ENCODE measurements at places on chromosomes 5 and 9.

- peak; percentile 22 for DNase-seq
Measured at GRCh38 chr5:175873088-175873454, 1.7 kb downstream of the CPLX2 start.

DNA sequence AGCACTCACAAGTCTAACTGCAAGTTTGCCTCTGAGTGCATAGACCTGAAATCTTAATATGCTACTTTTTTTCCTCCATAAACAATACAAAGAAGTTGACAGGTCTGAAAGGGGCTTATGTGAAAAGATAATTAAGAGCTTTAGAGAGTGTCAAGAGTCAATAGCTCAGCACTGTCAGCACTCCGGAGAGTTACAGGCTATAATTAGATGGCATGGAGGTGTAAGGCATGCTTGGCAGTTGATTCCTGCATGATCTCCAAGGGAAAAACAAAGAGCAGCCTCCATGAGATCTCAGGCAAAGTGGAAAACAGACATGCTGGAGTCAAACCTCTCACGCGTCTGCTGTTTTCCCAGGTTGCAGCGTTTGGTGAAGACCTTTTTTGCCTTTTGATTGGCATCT is 468.7 kb downstream of the TLE4 start:
- no peak for DNase-seq

DNA sequence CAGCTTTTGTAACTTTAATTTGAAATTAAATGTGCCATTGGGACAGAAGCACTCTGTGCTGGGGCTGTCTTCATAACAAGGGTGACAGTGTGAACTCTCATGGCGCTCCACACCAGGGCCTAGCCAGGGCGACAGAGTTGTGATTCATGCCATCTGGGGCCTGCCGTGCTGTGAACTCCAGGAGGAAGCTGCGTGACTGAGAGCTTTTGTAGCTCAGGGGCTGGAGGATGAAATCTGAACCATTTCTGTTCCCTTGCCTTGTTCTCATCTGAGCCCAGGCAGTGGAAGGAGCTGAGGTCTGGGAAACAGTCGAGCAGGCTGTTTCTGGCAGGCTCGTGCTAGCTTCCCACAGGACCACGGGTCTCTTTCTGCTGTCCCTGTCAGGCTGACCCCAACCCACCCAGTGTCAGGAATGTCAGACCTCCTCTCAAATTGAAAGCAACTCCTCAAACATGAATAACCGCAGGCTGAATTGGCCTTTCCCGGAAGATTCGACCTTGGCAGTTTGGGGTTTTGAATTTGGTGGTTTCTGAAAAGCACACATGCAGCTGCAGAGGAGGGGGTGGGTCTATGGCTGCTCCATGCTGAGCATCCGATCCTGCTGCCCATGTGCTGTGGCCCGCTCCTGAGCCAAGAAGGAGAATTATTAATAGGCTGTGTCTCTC is 69.2 kb upstream of the RPS23 start:
- no peak for DNase-seq

GRCh38 chr5:67272453-67273130 is 76.0 kb upstream of the CD180 start:
- DNase-seq = no peak

GRCh38 chr5:43425983-43426382 is 13.8 kb upstream of the CCL28 start:
- no peak for DNase-seq

DNA sequence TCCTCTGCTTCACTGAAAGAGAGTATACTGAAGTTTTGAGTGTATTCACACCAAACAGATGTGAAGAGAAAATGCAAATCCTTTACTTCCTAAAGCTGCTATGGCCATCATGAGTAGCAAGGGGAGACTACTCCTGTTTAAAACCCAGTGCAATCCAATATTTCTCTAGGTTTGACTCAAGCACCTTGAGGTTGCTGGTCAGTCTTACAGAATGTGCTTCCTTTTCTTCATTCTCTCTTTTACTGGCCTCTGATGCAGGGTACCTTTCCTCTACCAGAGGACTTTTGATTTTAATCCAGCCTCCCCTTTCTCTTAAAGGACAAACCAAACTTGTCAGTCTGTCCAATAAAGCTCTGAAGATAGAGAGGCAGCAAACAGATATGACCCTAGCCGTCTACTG is 98.1 kb upstream of the TLE4 start:
- DNase-seq = no peak

DNA sequence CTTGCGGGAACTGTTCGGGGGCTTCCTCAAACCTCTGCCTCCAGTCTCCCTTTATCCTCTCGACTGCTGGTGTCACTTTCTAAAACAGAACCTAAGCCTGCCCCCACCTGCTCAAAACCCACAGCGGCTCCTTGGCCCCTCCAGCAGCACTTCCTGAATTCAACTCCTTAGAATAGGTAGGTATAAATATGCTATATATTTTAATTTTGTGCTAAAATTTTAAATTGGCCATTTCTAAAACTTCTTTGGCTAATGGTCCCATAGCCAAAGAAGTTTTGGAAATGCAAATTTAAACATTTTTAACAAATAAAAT is 71.8 kb upstream of the TBC1D2 start:
- DNase-seq = no peak
